Activated CD8-positive, alpha-beta memory T cell treated with anti-CD3 and anti-CD28 coated beads, Interleukin-2, amount 50 U/mL, for 48 hours (primary cell): ENCODE measurements at places on chromosomes 16 and 17.

DNA sequence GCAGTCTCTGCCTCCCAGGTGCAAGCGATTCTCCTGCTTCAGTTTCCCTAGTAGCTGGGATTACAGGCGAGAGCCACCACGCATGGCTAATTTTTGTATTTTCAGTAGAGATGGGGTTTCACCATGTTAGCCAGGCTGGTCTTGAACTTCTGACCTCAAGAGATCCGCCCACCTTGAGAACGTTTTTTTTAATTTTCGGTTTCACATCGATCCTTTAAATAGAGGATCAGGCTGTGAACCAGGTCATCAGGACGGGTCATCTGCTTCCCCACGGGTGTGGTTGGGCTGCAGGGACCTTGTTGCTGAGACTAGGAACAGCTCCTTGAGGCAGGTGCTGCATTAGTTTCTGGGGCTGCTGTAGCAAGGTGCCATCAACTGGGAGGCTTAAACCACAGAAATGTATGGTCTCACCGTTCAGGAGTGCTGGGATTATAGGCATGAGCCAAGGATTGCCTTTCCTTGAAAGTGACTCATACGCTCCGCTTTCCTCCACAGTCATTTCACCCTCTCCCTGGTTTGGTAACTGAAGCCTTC is 7.9 kb upstream of the NAGPA start:
- no peak for DNase-seq

GRCh38 chr17:7177954-7178477 is 1.2 kb downstream of the ASGR1 start:
- no peak for DNase-seq

- peak; percentile 75 for DNase-seq
These were observed 718 bp downstream of the ATP2A3 start for GRCh38 chr17:3963237-3964201.

- peak; percentile 83 for DNase-seq
These were observed 22.1 kb downstream of the TRIM25 start for GRCh38 chr17:56891751-56892150.
